ENCODE measurements at places on chromosomes 5 and 9.

DNA sequence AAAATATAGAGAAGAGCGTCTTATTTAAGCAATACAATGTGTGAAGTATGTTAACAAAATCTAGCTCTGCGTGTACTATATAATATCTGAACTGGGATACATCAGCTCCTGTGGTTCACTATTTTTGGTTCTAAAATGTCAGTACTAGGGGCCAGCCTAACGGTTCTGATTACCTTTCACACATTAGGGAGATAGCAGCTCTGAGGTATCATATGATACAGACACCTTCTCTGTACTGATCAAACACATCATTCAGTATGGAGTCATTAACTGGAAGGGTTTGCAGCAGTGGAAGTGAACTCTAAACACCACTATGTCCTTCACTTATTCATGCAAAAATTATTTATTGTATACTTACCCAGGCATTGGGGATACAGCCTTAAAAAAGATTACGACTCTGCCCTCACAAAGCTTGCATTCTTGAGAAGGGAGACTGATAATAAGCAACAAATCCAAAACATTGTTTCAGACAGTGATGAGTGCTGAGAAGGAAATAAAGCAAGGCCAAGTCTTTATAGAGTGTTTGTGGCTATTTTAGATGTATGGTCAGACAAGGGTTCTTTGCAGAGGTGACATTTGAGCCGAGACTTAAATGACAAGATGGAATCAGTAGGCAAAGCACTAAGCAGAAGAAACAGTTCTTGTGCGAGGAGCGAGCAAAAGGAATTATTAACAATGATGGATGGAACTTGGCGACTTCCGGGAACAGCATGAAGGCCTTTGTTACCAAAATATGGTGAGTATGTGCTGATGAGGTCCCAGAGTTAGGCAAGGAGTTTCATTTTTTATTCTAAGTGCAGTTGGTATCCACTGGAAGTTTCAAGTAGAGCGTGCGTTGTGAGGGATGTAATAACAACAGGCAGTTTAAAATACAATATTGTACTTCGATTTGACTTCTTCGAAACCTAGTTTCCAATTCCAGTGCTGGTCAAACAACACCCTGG is 1.8 kb upstream of the LNPEP start:
- DNase-seq: no peak

GRCh38 chr5:138985256-138985655 is 110.1 kb upstream of the LRRTM2 start:
- no peak for DNase-seq

- no peak for DNase-seq
Observed at GRCh38 chr9:112705768-112706427, 12.0 kb downstream of the INIP start.

- DNase-seq: no peak
Observed at GRCh38 chr5:93076566-93076965, 504.5 kb downstream of the NR2F1-AS1 start.

- DNase-seq: no peak
Observed at GRCh38 chr9:22240619-22241018, 206.0 kb upstream of the DMRTA1 start.

DNA sequence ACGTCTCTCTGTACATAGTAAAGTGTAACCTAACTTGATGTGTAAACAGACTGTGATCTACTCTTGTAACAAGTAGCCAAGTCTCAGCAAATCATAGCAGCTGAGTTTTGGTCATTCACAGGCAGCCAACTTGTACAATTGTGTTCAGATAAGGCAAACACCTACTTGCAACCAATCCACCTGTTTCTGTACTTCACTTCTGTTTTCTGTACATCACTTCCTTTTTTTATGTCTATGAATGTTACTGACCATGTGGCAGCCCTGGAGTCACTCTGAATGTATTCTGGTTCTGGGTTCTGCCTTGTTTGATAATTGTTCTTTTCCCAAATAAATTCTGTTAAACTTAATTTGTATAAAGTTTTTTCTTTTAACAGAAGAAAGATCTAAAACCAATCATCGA is 26.0 kb downstream of the RLN2 start:
- no peak for DNase-seq

GRCh38 chr5:35458824-35459207 is 158.8 kb upstream of the SPEF2 start:
- no peak for DNase-seq

DNA sequence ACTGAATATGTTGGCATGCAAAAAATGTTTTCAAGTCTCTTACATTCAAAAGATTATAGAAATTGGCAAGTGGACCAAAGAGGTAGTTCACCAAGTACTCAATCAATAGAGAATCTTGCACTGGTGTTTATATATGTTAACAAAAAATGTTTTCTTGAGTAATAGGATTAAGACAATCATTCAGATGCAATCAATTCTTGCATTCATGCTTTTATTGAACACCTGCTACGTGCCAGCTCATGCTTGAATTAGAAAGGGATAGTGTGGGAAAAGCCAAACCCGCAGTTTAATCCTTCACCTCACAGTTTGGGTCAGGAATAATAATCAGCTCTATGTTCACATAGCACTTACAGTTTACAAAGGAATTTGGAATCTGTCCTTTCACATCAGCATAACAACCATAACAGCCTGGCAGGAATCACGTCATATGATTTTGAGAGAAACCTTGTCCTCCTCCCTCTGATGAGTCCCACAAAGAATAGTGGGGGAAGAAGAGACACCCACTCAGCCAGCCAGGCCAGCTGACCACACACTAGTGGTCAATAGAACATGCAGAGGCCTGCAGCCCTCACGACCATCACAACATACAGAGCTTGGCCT is 36.8 kb upstream of the FRRS1L start:
- no peak for DNase-seq

DNA sequence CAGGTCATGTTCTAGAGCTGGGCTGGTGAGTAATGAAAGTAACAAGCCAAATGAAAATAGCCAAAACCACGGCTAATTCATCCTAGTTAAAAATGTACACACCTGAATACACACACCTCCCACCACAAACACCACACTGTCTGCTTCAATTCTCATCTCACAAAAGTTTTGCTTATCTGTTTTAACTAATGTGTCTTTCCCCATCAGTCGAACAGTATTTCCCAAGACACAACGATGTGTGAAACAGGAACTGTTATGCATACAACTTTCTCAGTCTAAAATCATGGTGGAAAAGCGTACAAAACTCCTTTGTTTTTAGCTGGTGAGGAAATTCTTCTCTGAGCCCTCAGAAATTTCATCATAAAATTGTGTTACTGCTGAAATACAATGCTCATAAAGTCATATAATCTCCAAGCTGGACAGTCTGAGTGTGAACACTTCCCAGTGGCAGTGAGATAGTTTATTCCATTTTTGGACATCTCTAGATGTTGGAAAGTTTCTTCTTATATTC is 242.4 kb downstream of the EFNA5 start:
- no peak for DNase-seq

GRCh38 chr5:168260353-168261226 is 30.9 kb upstream of the WWC1 start:
- no peak for DNase-seq

DNA sequence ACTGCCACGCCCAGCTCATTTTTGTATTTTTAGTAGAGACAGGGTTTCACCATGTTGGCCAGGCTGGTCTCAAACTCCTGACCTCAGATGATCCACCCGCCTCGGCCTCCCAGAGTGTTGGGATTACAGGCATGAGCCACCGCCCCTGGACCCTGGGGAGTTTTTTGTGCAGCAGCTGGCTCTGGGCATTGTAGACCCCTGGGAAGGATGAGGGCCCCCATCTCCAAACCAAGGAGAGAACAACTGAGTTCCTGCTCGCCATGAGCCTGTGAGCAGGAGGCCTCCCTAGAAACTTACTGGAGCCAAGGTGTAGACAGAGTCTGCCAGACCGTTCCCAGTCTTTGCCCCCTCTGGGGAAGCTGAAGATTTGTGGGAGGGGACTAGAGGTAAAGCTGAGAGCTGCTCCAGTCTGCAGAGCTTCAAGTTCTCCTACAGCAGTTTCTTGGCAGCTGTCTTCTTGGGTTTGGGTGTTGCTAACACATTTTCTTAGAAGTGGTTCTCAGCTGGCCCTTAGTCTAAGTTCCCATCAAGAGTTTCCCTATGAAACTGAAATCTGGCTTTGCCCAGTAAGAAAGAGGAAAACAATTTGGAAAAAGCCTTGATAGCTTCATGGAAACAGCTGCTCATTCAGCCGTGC is 12.4 kb downstream of the NUDT2 start:
- DNase-seq: no peak

GRCh38 chr9:28319981-28320380 is 746.7 kb upstream of the C9orf72 start:
- DNase-seq: no peak

DNA sequence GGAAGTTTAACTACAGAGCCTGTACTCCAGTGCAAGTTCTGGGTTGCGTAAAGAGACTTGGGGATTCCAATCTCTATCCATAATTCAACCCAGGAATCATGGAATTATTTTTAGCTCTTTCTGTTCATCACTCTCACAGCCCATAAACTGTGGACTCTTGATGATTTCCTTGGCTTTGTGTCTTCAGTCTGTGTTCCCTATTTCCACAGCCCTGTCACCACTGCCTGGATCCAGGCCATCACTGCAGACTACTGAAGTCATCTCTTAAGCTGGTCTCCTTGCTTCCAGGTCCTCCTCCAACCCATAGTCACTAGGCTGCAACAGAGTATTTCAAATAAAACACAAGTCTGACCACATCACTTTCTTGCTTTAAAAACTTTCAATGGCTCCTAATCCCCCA is 211.7 kb downstream of the PLK2 start:
- DNase-seq: no peak

- no peak for DNase-seq
Observed at GRCh38 chr5:38134810-38135209, 123.5 kb upstream of the EGFLAM start.

GRCh38 chr9:115042781-115043509 is 75.0 kb downstream of the TNC start:
- DNase-seq: peak; percentile 48

DNA sequence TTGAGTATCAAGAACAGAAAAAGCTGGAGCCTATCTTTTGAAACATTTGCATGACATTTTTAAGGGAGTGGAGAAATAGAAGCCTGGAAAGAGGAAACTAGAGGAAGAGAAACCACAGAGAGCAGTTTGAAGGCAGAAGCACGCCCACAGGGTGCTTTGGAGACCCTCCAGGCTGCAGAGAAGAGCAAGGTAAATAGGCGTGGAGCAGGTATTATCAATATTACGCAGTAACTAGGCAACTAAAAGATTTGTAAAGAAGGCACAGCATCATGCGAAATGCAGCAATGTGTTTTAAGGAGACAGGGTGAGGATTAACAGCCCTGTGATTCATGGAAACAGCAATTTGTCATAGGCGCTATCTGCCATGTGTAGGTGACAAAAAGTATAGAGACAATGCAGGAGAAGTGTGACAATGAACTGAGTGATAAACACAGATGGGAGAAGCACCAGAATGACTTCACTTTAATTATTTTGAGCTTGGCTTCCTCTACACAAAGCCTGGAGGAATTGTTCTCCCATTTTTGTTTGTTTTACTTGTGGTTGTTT is 281.2 kb downstream of the BRINP1 start:
- no peak for DNase-seq

GRCh38 chr5:125023673-125024072 is 277.2 kb upstream of the ZNF608 start:
- DNase-seq: no peak

DNA sequence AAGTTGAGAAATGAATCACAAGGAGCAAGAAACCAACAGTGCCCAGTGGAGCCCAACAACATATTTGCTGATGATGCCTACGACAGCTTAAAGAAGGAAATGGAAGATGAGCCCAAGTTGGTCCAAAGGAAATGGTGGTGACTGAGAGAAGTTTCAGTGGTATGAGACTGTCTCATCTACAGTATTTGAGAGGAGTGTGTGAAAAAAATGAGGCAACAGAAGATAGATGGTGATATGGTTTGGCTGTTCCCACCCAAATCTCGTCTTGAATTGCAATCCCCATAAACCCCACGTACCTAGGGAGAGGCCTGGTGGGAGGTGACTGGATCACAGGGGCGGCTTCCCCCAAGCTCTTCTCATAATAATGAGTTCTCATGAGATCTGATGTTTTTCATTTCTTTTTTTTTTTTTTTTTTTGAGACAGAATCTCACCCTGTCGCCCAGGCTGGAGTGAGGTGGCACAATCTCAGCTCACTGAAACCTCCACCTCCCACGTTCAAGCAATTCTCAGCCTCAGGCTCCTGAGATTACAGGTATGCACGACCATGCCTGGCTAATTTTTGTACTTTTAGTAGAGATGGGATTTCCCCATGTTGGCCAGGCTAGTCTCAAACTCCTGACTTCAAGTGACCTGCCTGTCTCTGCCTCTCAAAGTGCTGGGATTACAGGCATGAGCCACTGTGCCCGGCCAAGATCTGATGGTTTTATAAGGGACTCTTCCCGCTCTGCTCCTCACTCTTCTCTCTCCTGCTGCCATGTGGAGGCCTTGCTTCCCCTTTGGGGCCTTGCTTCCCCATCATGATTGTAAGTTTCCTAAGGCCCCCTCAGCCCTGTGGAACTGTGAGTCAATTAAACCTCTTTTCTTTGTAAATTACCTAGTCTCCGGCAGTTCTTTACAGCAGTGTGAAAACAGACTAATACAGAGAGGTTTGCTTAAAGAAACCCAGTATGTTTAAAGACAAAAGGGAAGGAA is 30.2 kb downstream of the EFCAB9 start:
- DNase-seq: peak; percentile 74

DNA sequence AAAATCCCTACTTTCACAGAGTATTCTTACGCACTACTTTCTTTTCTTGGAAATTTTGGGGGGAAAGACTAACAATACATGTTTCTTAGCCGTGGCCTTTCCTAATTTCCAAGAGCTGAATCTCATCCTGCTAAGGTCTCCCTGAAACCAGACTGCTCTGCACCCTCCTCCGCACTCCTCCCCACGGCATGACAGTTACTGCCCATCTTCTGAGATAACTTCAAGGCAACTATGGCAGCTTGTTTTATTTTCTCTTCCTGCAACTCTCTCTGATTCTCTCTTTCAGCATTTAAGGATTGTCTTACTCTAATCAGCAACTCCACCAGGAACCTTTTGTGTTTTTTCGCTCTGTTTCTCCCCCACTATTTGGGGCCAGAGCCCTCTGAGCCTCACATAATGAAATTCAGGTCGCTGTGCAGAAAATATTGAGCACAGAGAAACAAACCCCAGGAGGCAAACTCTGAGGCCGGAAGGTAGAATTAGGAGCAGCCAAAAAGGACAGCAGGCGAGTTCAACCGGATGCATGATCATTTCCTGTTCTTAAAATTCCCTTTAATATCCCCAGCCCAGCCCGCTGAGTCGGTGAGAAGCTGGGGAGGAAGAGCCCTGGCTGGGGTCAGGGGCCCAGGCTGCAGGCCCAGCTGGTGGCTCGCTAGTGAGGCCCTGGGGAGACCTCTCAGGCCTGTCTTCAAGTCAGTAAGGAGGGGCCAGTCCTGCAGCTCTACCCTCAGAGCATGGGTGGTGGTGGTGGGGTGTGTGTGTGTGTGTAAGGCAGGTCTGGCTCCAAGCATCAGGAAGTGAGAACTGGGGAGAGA is 213.6 kb upstream of the S1PR3 start:
- DNase-seq: no peak

- DNase-seq: no peak
Observed at GRCh38 chr5:107990881-107991810, 320.4 kb upstream of the EFNA5 start.

DNA sequence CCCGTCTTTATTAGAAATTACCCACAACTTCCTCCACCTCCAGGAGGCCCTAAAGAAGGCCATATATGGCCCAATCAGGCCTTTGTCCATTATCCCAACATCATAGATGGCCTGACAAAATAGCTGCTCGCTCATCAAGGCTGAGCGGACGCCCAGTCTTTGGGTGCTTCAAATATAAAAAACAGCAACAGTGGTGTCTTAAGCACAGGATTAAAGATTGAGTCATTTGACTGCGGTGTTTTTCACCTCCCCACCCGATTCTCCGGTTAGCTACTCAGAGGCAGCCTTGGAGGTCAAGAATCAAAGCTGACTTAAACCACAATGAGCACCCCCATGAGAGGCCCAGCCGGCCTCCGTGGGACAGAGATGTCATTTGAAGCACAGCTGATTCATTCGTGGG is 18.8 kb downstream of the S1PR3 start:
- DNase-seq: no peak
